ENCODE measurements at places on chromosomes 1 and 21.

GRCh38 chr1:163271535-163271934, 50.2 kb upstream of the NUF2 start:
- no peak for DNase-seq

DNA sequence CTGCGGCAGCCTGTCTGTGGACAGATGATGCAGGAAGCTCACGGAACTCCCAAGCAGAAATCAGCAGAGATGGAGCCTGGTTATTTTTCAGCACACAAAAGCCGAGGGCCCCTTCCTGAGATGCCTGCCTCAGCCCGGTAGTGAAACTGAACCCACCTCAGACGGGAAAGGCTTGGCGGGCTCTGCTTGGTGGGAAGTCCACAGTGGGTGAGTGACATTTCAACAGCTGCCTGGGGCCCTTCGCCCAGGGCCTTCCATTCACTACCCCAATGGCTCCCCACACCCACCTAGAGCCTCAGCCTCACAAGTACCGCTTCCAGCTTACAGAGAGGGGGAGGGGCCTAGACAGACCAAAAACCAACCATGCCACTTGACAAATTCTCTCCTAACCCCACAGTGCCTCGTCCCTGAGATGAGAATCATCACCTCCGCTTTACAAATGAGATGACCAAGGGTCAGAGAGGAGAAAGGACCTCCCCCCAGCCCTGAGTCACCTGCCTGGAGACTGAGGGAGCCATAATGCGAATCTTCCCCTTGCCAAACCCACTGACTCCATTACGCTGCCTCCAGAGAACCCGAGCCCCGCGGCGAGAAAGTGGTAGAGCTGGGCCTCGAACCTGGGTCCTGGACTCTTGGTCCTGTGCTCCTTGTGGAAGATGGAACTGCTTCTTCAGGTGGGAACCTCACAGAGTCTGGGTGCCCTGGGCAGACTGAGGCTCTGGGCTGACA, 3.4 kb upstream of the ECE1 start:
- no peak for DNase-seq

GRCh38 chr1:232841823-232842565, 36.8 kb downstream of the MAP10 start:
- no peak for DNase-seq

DNA sequence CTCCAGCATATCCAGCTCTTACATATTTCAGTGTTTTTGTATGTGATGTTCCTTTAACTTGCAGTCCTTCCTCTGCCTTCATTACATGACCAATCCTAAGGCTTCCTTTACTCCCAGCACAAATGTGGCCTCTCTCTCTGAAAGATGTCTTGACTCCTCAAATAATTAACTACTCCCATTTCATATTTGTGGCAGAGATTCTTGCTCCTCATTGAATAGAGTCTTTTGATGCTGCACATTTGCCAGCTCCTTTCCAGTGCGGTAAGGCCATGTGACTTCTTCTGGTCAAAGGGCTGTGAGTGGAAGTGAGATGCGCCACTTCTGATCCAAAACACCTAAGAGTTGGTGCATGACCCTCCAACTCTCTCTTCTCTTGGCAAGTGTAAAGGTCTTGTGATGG, 19.1 kb upstream of the LAMC1 start:
- DNase-seq: no peak

DNA sequence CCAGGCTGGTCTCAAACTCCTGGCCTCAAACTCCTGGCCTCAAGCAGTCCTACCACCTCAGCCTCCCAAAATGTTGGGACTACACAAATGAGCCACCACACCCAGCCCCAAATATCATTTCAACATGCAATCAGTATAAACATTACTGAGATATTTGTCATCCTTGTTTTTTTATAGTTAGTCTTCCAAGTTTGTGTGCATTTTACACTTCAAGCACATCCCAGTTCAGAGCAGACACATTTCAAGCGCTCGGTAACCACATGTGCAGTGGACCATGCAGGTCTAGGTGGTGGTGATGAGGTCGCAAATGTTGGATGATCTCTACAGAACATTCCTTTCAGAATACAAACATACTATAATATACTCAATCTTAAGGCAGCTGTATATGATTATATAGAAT, 23.8 kb upstream of the APP start:
- DNase-seq: no peak

DNA sequence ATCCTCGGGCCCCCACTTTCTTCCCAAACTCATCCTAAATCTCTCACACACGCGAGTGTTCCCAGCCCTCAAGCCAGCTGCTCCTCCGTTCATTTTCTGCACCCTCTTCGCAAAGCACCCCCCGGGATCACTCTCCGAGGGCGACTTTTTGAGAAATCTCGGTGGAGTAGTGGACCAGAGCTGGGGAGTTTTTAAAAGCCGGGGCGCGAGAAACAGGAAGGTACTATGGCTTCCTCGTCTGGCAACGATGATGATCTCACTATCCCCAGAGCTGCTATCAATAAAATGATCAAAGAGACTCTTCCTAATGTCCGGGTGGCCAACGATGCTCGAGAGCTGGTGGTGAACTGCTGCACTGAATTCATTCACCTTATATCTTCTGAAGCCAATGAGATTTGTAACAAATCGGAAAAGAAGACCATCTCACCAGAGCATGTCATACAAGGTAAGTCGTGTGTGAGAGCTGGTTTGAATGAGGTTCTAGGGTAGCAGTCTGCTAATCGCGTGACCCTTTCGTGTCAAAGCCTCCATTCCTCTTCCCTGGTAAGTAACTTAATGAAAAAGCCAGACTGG, 800 bp downstream of the DR1 start:
- peak; percentile 52 for DNase-seq

DNA sequence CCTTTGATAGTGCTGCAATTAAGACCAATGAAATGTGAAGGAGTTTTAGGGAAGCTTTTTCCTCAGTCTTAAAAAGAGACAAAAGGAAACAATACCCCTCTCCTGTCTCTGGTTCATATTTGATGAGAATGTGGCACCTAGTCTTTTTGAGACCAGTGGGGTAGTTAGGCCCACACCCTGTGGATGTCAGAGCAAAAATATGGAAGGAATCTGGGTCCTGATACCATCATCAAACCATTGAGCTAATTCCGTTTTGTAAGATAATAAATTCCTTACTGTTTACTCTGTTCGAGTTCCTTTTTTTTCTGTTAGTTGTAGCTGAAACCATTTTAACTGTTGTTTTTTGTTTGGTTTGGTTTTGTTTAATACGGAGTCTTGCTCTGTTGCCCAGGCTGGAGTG, 33.3 kb downstream of the PTPRC start:
- DNase-seq: no peak

- DNase-seq: no peak
Observed at GRCh38 chr1:210288116-210288515, 40.6 kb upstream of the HHAT start.

DNA sequence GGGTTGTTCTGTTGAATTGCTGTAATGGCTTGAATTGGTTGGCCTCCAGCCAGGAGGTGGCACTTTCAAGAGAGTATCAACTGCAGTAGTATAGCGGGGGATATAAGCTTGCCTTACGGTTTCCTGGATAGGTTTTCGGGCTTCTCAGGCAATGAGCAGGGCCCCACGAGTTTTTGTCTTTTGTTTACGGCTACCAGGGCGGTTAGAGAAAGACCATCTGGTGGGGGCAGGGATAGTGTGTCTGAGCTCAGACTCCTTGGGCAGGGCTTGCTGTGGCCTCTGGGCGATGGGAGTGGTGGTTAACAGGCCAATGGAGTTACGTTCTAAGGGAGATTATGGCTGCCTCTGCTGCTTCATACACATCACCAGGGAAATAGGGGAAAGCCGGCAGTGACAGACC, 62.8 kb downstream of the DTL start:
- DNase-seq: no peak

GRCh38 chr21:38954588-38955004, 148.9 kb downstream of the ETS2 start:
- DNase-seq: no peak

DNA sequence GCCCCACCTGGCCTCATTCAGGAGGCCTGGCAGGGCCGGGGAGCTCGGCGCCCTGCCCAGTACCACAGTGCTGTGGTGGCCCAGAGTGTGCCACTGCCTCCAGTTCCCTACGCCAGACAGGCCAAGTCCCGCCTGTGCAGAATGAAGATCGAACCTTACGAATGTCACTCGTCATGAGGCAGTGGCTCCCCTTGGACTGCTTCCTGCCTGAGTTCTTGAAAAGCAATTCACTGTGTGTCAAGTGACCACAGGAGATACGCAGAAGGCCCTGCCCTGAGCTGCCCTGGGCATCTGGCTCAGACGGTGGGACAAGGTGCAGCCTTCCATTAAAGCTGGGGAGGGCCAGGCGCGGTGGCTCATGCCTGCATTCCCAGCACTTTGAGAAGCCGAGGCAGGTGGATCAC, 49.6 kb upstream of the LRP8 start:
- no peak for DNase-seq

DNA sequence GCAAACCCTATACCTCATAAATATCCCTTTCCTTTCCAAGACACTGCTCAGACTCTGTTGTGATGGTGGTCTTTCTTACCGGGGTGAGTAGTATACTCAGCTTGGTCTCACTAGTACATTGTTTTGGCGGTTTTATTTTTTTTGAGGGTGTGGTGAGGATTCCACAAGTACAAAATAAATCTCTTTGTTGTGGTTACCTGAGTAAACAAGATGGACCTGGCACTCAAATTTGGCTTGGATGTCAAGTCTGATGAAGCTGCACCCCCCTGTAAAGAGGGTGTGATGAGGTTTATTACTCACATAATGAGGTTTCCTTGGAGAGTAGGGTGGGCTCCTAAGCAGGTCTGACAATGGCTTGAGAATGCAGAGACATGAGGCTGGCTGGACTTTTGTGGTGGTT, 68.2 kb upstream of the KCNJ6 start:
- DNase-seq: no peak

DNA sequence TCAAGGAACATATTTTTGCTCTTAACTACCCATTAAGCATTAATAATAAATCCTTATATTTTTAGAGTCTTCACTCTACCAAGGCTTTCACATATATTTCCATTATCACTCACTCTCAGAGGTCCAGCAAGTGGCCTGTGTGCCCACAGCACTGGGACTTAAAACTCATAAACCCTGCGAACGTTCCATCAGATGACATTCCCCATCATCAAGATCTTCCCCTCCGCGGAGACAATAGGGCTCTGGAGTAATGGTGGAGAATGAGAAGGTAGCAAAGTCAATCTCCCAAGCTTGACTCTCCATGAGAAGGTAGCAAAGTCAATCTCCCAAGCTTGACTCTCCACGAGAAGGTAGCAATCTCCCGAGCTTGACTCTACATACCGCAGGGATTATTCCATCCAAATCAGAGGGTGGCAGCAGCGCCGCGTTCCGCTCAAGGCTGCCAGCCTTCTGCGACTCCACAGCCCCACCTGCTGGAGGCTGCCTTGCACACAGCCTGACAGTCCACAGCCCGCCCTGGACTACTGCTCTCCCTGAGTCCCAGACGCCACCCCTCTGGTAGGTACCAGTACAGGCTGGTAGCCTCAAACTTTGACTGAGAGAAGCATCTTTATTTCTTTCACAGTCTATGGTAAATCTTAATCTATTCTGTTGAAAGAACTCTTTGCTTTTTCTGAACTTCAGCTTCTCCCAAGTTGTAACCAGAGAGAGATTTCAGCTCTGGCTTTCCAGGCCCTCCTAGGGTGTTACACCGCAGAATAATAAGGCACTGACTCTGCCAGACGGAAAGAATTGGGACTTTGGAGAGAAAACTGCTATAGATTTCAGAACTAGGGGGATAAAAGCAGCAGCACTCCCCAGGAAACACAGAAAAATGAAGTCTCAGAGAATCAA, 26.4 kb upstream of the CTTNBP2NL start:
- no peak for DNase-seq

DNA sequence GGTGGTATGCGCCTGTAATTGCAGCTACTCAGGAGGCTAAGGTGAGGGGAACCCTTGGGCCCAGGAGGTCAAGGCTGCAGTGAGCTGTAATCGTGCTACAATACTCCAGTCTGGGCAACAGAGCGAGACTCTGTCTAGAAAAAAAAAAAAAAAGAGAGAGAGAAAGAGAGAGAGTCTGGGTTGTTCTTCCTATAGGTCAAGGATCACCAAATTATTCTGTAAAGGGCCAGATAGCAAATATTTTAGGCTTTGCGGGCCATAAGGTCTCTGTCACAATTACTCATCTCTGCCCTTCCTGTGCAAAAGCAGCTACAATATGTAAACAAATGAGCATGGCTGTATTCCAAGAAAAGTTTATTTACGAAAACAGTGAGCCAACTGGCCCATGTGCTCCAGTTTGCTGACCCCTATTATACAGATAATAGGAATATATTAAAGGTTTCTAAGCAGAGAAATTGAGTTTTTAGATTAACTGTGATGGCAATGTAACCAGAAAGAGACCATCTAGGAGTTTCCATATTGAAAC, 2.1 kb downstream of the SASS6 start:
- DNase-seq: no peak

GRCh38 chr1:153533689-153534201, 2.0 kb downstream of the S100A6 start:
- no peak for DNase-seq

- DNase-seq: no peak
Observed at GRCh38 chr1:112737573-112737972, 22.4 kb upstream of the PPM1J start.

DNA sequence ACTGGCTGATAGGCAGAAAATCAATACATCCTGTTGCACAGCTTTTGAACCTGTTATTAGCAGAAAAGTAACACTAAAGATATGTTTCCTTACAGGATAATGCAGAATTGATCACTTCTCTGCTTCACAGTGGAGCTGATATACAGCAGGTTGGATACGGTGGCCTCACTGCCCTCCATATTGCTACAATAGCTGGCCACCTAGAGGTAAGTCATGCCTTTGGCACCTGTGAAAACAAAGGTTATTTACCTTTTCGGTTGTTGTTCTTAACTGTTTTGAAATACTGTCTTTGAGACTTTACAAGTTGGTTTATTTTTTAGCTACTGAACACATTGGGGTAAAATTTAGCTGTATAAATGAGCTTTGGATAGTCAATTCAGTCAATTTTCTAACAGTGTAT, 36.3 kb downstream of the TNNI3K start:
- no peak for DNase-seq

DNA sequence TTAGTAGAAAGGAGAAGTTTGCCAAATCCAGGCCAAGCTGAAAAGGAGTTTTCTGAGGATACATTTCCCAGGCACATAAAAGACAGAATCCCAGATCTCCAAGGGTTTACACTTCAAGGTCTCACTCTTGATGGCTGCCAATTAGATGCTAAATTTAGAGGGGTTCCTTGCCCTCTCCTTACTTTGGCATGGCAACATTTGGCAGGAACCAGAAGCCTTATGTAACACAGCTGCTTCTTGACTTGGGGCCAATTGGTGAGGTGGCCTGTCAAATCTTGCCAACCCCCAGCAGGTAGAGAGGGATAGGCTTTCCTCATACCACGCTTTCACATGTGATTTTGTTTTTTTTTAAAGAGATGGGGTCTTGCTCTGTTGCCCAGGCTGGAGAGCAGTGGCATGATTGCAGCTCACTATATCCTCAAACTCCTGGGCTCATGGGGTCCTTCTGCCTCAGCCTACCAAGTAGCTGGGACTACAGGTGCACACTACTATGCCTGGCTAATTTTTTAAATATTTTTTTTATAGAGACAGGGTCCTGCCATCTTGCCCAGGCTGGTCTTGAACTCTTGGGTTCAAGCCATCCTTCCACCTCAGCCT, 25.2 kb upstream of the NKAIN1 start:
- DNase-seq: no peak

- DNase-seq: no peak
Observed at GRCh38 chr1:88509379-88509778, 174.7 kb upstream of the PKN2 start.

GRCh38 chr1:209879539-209879938, 51.8 kb downstream of the UTP25 start:
- DNase-seq: no peak
